Activated T-cell treated with anti-CD3 and anti-CD28 coated beads for 48 hours (primary cell): ENCODE measurements at places on chromosomes 11 and 22.
A peak's percentile ranks its signal among the peaks of the same experiment; 100 is the strongest.

GRCh38 chr11:63813563-63814382, 517 bp downstream of the SPINDOC start:
- peak; percentile 33 for DNase-seq

DNA sequence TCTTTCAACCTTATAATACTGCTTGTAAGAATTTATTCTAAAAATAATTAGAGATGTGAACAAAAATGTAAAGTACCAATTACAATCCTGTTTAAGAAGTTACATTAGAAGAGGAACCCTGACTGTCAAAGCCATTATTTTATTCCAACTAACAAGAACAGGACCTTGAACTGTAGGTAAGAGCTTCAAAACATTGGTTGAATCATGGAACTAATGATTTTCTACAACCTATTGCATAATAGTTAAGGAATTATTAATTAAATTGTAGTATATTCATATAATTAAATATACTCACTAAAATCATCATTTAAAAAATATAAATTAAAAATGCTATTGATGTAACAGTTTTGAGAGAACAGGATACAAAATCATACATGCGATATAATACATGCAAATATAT, 649.4 kb upstream of the KIRREL3 start:
- DNase-seq, result no peak

GRCh38 chr11:45959851-45960250, 37.4 kb downstream of the LARGE2 start:
- no peak for DNase-seq

GRCh38 chr11:2446590-2447252, 1.9 kb downstream of the KCNQ1 start:
- DNase-seq, result no peak

- DNase-seq, result peak; percentile 37
These were observed 115.1 kb upstream of the RASSF10 start for GRCh38 chr11:12893787-12894672.

- no peak for DNase-seq
These were observed 377.1 kb downstream of the DCDC1 start for GRCh38 chr11:30992513-30992849.

DNA sequence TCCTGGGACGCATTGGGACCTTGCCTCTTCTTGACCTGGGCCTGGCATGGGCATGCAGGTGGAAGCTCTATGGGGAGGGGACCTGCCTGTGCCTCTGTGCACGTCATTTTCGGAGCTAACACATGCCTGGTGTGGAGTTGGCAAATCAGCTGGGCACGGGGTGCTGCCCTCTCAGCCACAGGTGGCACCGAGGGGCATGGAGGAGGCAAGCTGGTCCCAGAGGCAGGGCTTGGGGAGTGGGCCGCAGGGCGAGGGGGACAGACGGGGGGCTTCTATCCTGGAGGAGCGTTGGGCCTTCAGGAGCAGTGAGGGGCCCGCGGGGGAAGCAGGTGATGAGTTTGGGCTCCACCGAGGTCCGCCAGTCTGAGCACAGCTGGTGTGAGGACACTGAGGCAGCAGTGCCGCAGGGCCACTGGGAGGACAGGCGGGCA, 362.0 kb downstream of the TBC1D22A start:
- DNase-seq, result no peak

DNA sequence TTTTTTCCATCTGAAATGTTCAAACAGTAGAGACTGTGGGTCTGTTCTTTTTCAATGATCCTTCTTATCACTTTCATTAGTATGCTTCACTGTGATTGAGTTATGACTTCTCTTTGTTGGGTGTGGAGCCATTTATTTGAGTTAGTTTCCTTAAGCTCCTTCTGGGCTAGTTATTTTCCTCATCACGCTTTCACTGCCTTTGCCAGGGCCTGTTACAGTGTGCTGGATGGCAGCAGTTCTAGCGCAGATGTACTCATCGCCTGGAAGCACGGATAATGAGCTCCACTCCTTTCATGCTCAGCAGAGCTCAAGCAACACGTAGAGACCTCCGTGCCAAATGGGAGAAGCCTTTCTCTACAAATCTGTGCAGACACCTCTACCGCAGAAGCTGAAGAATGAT, 7.0 kb upstream of the ARHGAP42 start:
- no peak for DNase-seq

DNA sequence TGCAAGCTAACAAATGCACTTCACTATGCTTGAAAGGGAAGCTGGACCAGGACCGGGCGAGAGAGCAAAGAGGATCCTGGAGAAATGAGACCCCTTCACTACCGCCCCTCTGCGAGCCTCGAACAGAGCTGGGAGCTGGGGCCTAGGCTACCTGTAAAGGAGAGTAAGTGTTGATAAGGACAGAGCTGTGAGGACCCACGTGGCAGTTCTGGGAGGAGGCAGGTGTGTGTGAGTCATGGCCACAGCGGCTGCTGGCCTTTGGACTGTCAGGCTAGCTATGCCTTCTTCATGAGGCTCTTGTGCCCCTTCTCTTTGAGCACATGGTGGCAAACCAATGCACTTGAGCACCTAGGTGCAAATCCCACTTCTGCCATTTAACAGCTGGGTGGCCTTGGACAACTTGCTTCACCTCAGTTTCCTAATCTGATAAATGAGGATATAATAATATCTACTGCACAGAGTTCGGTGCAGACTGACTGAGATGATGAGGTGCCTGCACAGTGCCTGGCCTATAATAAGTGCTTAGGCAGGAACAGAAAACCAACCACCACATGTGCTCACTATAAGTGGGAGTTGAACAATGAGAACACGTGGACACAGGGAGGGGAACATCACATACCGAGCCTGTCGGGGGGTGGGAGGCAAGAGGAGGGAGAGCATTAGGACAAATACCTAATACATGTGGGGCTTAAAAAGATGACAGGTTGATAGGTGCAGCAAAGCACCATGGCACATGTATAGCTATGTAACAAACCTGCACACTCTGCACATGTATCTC, 35.3 kb upstream of the KCNJ11 start:
- no peak for DNase-seq

DNA sequence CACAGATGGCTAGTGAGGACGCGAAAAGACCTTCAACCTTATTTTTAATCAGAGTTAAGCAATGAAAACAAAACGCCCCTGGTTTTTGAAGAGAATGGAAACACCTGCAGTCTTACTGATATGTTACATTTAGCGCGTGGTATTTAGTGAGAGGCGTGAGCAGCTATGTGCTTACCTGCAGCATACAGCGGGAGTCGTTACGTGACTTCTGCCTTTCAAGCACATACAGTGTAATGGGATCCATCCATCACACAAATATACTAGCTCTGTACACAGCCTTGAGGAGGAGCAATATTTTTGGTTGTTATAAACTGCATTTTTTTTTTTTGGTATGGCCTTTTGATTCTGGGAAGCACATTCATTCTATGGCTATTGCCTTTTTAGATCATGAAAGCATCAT, 5.5 kb downstream of the KRTAP5-2 start:
- DNase-seq, result no peak

- no peak for DNase-seq
These were observed 152.3 kb upstream of the CCDC90B start for GRCh38 chr11:83438438-83438837.

DNA sequence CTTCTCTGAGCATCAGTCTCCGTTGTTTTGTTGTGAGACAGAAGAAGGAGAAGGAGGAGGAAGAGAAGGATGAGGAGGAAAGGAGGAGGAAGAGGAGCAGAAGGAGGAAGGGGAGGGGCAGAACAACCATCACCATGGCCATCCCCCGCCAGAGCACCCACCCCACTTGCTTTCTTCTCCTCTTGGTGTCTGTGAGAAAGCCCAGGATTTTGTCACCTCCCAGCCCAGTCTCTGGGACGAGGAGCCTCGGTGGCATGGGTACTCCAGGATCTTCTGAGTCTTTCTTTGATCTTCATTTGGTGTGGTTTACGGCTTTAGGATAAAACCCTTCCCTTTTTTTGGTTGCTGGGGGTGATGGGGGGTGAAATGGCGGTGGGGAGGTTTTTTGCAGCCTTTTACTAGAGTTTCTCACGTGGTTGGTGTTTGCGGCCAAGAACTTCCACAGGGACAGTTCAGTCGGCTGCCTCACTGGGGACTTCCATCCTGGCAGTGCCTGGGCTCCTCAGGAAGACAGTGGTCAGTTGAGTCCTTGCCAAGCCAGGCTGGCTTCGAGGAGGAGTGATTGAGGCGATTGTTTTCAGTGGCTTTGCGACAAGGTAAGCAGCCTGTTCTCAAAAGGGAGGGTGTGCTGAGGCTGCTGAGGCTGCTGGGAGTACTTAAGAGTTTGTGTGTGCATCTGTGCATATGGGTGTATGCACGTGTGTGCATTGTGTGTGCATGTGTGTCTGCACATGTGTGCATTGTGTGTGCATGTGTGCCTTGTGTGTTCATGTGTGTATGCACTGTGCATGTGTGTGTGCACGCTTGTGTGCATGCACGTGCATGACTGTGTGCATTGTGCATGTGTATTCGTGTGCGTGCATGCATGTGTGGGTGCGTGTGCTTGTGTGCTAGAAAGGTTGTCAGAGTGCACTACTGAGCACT, 567.5 kb downstream of the TBC1D22A start:
- no peak for DNase-seq

GRCh38 chr11:17208257-17208999, 642 bp upstream of the PIK3C2A start:
- no peak for DNase-seq

GRCh38 chr22:20940186-20940651, 23.0 kb downstream of the CRKL start:
- no peak for DNase-seq

GRCh38 chr22:21865041-21865440, 2.4 kb downstream of the MAPK1 start:
- DNase-seq, result peak; percentile 21

DNA sequence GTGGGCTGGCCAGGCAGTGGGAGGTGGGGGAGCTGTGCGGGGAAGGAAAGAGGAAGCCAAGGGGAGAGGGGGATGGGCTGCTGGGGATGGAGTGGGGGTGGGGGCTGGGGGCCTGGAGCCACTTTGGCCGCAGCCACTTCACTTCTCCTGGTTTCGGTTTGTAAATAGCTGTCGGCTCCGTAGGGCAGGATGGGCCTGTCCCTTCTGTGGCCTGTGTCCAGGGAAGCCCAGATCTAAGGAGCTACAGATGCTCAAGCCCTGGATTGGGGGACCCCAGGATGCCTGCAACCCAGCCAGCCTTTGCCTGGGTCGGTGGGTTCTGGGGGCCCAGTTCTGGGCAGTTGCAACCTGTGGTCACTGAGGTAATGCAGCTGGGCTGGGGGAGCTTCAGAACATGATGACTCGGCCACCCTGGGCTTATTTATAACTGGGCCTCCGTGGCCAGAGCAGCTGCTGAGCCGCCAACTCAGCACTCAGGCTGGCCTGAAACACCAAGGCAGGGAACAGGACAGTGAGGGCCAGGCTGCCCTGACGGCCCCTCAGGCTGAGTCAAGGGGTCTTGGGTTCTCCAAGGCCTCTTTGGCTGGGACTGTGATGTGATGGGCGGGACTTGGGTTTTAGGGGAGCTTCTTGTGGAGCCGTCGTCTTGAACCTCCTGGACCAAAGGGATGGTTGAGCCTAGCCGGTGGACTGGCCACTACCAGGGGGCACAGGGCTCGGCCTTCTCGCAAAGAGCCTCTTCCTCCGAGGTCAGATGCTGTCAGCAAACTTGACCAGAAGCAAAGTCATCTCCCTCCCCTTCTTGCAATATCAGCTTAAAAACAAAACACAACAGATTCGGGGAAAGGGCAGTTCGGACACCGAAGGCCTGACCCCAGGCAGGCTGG, 15.0 kb upstream of the SLC39A13 start:
- no peak for DNase-seq

DNA sequence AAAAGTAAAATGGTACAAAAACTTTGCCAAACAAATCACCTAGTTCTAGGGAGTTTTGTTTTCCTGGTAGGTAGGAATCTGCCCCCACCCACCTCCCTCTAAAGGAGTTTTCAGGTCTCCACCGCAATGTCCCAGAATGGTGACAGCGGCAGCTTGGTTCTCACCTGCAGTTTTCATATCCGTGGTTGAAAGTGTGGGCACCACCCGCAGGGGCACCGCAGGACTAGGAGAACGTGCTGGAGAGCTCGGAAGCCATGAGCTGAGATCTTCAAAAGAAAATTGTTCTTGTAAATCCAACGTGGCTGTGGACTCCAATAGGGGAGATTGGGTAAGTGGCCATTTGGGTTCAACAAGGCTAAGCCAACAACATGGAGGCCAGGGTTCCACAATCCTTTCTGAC, 10.8 kb downstream of the NFRKB start:
- DNase-seq, result no peak

DNA sequence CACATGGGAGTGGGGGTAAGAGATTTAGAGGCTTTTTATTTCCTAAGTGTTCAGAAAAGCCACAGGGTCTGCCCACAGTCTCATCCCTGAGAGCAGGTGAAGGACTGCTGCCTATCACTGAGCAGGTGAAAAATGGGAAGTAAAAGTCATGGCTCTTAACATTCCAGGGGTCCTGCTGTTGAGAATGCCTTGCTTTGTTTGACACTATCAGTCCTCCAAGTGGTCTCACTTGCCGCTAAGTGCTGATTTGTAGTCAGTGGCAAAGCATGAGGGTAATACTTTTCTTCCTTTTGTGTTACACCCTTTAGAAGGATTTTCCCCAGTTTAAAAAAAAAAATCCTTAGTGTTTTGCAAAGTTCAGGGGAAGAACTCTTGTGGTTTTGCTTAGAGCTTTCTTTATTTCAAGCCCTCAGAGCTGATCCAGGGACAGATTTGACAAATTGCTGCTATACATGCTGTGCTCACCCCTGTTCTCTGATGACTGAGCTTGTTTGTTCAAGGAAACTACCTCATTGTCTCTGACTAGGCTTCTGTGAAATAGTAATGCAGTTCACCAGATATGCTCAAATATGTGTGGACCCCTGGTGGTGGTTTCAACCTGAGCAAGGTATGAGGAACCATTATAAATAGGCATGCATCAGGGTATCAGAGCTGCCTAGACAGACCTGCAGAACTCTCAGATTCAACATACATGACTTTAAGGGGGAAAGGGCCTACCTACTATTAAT, 141.0 kb downstream of the ARHGAP42 start:
- DNase-seq, result no peak

GRCh38 chr11:73671701-73672100, 25.3 kb downstream of the PLEKHB1 start:
- DNase-seq, result no peak

DNA sequence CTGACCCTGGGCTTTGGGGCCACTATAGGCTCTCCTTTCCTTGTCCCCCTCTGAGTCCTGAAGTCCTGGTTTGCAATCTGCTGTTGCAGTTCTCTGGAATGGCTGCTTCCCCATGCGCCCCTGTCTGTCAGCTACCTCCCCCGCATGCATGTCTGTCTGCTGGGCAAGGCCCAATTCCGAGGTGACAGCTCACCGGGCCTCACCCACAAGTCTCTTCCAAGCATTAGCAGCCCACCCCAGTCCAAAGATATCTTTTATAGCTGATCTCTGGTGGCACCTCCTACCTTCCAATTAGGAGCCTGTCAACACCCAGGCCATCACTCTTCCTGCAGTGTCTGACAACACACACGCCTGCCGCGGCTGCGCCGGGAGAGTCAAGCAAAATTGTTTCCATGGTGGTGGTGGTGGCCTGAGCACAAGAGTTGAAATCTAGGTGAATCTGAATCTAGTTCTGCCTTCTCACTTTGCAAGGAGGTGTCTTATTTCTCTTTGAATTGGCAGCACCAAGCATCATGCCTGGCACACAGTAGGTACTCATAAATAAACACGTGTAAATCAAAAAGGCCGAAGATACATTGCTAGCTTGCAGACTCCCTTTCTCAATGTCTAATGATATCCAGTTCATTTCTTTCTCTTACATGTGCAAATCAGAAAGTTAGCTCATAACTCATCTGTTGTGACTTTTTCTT, 1.2 kb upstream of the LMO2 start:
- DNase-seq, result no peak

- DNase-seq, result no peak
These were observed 380.1 kb downstream of the LARGE1 start for GRCh38 chr22:33539902-33540751.

- DNase-seq, result no peak
These were observed 117.7 kb downstream of the VPREB1 start for GRCh38 chr22:22362311-22362710.
